ENCODE measurements at places on chromosomes 2 and 18.

DNA sequence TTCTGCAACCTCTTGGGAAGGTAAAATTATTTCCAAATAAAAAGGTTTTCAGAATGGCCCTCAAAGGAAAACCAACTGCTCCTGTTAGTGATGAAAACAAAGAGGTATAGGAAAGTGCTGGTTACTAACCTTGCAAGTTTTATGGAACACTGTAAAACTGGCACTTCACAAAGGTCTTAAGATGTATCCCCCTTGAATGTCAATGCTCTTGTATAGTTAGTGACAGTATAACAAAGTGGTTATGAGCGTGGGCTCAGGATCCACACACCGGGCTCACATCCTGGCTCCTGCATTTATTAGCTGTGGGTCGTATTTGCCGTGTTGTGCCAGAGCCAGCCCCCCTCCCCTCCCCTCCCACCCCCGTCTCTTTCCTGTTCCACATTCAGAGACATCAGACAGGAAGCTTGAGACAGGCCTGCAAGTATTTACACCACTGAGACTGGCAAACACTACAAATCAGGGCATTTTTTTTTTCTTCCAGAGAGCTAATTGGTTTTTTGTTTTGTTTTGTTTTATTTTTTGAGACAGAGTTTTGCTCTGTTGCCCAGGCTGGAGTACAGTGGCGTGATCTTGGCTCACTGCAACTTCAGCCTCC lies 9.2 kb upstream of the DNPEP start:
- no peak for DNase-seq

DNA sequence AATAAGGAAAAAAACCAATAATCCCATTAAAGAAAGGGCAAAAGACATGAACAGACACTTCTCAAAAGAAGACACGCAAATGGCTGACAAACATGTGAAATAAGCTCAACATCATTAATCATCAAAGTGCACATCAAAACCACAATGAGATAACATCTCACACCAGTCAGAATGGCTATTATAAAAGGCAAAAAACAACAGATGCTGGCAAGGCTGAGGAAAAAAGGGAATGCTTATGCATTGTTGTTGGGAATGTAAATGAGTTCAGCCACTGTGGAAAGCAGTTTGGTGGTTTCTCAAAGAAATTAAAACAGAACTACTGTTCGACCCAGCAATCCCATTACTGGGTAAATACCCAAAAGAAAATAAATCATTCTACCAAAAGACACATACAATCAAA lies 285.6 kb downstream of the NR4A2 start:
- no peak for DNase-seq

GRCh38 chr18:22303927-22304326 lies 113.8 kb downstream of the CTAGE1 start:
- no peak for DNase-seq

- DNase-seq, result no peak
Observed at GRCh38 chr2:149739883-149740265, 152.3 kb upstream of the MMADHC start.

GRCh38 chr2:68774569-68775271 lies 40.1 kb downstream of the ARHGAP25 start:
- no peak for DNase-seq

GRCh38 chr2:234257859-234258561 lies 207.5 kb downstream of the SPP2 start:
- no peak for DNase-seq

Data from NCI-H2081 treated with DMSO at 0.1 percent for 48 hours (cell line).